ENCODE measurements at places on chromosomes 1 and 21. TPM values are rescaled to one million over a fixed set of nuclear protein-coding genes. Genes with fewer than 3 reads are reported as not detected.

The COL6A1 gene
- total RNA-seq = 1,202 TPM

The PALMD gene
- 0.85 TPM for total RNA-seq

The UCK2 gene
- total RNA-seq = 52.1 TPM

The FAM177B gene
- not detected for total RNA-seq

The PTGER3 gene
- 3.8 TPM for total RNA-seq

The HMGN1 gene
- total RNA-seq = 216 TPM

The ROR1 gene
- total RNA-seq = 12.8 TPM

The DENND2D gene
- 10.1 TPM for total RNA-seq

The SHISAL2A gene
- not detected for total RNA-seq

The CDK18 gene
- 0.55 TPM for total RNA-seq

The PAQR6 gene
- 0.28 TPM for total RNA-seq

The FCRL4 gene
- not detected for total RNA-seq

The CFHR4 gene
- total RNA-seq = not detected

The HORMAD1 gene
- total RNA-seq = not detected

The TEX38 gene
- not detected for total RNA-seq

The ARL8A gene
- 19.8 TPM for total RNA-seq

The EFNA1 gene
- total RNA-seq = 0.71 TPM

The GBP2 gene
- total RNA-seq = 67.4 TPM

The NBPF6 gene
- not detected for total RNA-seq

The GCSAML gene
- not detected for total RNA-seq

The TRAF3IP3 gene
- total RNA-seq = 0.28 TPM

The SH2D1B gene
- total RNA-seq = not detected

The ASTN1 gene
- total RNA-seq = not detected

The C1orf141 gene
- not detected for total RNA-seq

The ZFYVE9 gene
- total RNA-seq = 28.6 TPM

The LIPI gene
- not detected for total RNA-seq

The LAMC2 gene
- 8.5 TPM for total RNA-seq

The MTOR gene
- total RNA-seq = 31.4 TPM

The C1orf87 gene
- total RNA-seq = not detected

The LCE3D gene
- not detected for total RNA-seq

The SPATA17 gene
- total RNA-seq = 1.00 TPM
